ENCODE measurements at places on chromosomes 2 and 18.

DNA sequence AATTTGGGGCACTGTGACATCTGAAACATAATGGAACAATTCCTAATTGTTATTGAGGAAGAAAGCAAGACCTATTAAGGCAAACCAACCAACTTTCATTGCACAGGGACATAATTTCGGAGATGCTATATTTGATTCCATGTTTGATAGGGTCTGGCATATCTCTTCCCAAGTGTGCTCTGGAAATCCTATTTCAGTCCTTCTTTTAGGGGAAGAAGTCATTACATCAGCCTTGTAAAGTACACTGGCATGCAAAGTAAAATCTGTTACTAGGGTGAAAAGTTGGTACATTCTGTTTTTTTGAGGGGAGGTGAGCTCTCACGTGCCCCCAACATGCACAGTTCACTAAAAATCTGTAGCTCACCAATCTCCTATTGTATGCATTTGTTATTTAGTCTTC is 172.4 kb downstream of the SLC8A1 start:
- no peak for DNase-seq

DNA sequence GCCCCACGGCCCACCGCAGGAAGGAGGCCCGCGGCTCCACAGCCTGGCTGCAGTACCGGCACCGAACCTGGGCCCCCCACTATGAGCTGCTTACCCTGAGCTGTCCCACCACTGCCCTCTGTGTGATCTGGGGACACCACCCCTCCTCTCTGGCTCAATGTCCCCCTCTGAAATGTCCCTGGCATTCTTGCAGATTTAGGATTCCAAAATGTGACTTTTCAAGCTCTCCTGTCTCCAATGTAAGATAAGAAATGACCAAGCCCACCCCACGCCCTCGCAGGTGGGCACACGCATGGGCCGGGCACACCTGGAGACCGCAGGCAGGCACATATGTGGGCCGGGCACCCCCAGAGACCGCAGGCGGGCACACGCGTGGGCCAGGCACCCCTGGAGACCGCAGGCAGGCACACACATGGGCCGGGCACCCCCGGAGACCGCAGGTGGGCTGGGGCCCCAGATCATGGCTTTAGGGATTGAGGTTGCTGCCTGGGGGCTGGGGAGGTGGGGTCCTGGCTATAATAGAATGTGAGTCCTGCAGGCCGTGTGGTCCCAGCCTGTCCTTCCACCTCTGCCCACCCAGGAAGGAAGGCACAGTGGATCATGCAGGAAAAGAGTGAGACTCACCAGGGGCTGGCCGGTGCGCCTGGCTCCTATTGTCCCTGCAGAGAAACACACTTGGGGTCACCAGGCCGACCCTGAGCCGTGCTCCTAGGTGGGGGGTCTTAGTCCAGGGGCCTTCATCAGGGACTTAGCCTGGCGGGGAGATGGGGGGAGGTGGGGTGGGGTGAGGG is 7.2 kb downstream of the PDCD1 start:
- no peak for DNase-seq

GRCh38 chr2:222358876-222359275 is 60.1 kb upstream of the PAX3 start:
- peak; percentile 71 for DNase-seq

DNA sequence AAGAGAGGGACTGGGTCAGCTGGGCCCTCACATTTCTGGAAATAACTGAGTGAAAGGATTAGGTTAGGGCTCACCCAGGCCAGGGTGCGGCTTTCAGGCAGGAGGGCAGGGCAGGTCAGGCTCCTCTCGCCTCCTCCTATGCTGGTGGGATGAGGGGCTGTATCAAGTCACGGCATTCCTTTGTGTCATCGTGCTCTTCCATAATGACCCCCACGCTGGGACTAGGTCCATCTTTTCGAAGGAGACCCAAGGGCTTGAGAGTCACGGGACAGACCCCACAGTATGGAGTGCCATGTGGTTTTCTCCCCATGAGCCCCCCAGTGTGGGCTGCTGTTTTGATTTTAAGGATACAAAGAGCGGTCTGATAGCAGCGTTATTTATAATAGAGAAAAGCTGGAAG is 137.8 kb upstream of the COPS8 start:
- no peak for DNase-seq

- no peak for DNase-seq
These were observed 12.0 kb upstream of the SLC38A11 start for GRCh38 chr2:164967361-164967760.

GRCh38 chr2:88967844-88968243 is 276.4 kb downstream of the RPIA start:
- no peak for DNase-seq

DNA sequence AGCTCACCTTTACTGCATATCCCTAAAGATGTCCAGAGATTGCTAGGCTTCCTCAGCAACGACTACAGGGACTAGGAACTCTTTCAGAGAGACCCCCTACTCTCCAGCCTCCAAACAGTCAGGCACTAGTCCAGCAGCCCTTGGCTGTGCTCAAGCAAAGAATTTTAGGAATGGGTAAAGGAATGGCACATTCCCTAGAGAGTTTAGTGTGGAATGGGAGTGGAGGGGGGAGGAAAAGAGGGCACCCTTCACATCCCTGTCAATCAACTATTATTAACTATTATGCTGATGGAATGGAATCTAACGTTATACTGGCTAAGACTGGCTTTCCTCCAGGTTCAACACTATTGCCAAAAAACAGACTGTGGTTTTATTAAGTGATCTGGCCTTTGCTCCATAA is 64.8 kb downstream of the IKZF2 start:
- DNase-seq, result no peak

DNA sequence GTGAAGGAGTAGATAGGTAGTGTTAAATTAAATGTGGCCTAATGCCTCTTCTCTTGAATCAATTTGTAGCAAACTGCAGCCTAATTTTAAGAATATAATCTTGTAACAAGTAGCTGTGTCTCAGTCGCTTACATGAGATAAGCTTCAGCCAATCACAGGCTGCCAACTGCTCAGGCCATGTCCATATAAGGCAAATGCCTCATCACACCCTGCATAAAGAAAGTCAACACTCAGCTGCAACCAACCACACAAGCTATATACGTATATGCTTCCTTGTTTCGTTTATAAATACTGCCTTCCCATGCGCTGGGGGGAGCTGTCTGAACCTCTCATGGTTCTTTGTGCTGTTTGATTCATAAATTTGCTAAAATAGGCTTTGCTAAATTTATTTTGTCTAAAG is 476.3 kb downstream of the TRIB2 start:
- DNase-seq, result no peak

DNA sequence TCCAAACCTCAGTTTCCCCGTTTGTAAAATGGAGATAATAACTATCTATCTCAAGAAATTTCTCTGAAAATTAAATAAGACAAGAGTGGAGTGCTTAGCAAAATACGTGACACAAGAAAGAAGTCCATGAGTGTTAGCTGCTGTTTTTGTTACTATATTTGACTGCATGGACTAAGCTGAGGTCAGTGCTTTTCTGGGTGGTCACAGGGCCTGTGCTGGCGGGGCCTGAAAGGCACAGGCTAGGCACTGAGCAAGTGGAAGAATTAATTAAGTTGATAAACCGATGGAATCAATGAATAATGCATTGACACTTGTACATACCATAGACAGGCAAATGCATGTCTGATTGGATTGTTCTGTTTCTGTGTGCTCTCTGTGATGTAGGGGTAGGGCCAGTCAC is 27.3 kb downstream of the RPL37A start:
- DNase-seq, result no peak

GRCh38 chr2:156434461-156435291 is 1.5 kb upstream of the GPD2 start:
- no peak for DNase-seq

GRCh38 chr2:84880645-84881521 is at the start of gene TRABD2A:
TRABD2A (minus strand) TSS chr2:84881084; CDS start chr2:84881039, 45 bp downstream.
- DNase-seq, result no peak

DNA sequence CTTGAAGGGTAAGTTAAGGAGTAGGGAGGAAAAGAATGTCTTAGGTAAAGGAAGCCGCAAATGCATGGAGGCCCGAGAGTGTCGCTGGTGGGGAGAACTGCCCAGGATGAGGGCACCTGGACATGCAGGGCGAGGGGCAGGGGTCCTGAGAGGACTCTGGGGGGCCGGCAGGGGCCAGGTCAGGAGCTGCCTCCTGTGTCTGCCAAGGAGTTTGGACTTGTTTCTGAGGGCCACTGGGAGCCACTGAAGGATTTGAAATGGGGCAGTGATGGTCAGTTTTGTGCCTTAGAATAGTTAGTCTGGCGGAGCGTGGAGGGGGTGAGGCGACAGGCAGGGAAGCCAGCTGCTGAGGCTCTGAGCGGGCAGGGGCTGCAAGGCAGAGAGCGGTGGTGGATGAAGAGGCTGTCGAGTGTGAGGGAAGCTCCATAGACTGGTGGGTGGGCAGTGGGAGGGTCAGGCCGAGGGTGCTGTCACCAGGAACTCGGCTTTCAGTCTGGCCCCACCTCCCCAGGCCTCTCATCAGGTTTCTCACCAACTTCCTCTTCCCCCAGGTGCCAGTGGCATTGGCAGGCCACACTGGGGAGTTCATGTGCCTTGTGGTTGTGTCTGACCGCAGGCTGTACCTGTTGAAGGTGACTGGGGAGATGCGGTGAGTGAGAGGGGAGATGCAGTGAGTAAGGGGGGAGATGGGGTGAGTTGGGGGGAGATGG is 14.7 kb upstream of the SLC4A3 start:
- DNase-seq, result no peak

DNA sequence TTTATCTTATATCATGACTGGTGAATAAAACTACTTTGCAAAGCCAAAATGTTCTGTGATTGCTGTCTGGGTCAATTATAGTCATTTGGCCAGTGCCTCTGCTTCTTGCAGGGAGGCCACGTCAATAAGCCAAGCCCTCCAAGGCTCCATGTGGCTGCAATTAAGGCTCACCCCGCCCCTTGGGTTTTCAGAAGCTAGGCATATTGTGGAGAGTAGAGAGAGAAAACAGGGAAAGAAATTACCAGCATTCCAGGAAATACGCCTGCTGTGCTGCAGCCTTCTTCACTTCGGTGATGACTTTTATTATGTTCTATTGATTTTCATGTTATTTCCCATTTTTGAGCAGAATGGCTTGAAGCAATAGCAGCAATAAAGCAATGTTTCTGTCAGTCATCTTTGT is 319.7 kb downstream of the SOX11 start:
- no peak for DNase-seq

- DNase-seq, result no peak
These were observed 154.7 kb downstream of the MAP2 start for GRCh38 chr2:209578394-209579001.

DNA sequence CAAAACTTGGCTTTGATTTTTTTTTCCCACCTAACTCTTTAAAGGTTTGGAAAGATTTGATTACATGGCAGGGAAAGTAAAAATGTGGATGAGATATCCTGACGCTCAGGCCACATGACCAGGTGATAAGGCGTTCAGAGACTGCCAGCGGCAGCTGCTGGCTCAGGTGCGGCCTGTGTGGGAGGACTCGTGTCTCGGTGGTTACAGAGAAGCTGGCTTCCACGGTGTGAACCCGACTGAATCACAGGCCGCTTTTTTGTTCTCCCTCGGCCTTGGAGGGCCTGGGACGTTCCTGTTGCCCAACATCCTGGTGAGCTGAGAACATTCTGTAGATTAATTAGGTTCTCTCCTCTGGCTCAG is 124.2 kb upstream of the ZNF516 start:
- no peak for DNase-seq

- no peak for DNase-seq
These were observed 102.3 kb upstream of the ALPP start for GRCh38 chr2:232276084-232276732.

- DNase-seq, result no peak
These were observed 66.8 kb upstream of the FZD7 start for GRCh38 chr2:201966691-201967438.

DNA sequence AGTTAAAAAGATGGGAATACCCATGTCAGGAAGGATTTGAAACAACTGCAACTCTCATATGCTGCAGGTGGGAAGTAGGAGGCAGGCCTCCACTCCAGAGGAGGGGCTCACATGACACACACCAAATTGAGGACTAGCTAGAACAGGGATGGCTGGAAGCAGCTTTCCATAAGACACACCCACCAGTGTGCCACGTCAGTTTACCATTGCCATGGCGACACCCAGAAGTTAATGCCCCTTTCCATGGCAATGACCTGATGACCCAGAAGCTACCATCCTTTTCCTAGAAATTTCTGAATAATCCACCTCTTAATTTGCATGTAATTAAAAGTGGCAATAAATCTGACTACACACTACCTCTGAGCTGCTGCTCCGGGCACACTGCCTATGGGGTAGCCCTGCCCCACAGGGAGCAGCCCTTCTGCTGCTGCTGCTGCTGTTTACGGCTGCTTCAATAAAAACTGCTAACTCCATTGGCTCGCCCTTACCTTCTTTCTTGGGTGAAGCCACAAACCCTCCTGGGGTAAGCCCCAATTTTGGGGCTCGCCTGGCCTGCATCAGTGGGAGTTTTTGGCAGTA is 89.4 kb downstream of the RRM2 start:
- no peak for DNase-seq

GRCh38 chr2:240353086-240353798 is 82.2 kb upstream of the GPC1 start:
- no peak for DNase-seq

DNA sequence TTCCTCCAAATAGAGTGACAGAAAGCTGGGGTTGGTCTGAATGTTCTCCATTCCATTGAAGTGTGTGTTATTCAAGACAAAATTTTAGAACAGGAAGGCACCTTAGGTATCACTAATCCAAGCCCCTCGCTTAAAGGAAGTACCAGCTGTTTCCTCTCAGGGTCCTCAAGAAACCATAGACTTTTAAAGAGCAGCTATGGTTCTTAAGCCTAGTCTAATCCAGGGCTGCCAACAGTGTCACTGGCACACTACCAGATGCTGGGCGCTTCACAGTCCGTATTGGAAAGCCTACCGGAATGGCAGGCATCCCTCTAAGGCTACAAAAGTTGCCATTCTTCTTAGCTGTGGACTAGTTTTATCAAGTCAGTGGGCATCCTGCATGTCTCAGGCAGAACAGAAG is 1.9 kb downstream of the NEMP2 start:
- DNase-seq, result no peak

Measured in dermis microvascular lymphatic vessel endothelial cell (primary cell).